NCI-H146 (cell line): ENCODE measurements at places on chromosomes 6 and 20.

- DNase-seq: peak; percentile 27
Measured at GRCh38 chr6:84095156-84095555, 61.6 kb downstream of the MRAP2 start.

DNA sequence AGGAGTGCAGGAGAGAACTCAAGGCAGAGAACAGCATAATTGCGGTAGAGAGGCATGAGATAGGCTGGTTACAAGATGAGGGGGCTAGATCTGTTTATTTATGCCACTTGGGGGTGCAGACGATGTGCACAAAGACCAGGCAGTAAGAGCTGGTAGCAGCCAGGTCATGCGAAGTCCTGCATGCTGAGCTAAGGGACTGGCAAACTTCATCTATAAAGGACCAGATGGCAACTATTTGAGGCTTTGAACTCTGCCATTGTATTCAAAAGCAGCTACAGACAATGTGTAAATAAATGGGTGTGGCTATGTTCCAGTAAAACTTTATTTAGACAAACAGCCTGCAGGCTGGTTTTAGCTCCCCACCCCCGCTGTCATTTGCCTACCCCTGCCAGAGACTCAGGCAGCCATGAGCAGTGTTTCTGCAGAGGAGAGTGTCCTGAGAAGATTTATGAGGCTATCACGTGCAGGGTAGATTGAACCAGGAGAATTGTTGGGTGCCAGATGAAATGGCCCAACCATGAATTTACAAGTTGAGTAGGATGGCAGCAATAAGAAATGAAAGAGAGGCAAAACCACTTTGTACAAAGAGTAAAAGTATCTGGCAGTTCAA is 253.4 kb upstream of the MOCS1 start:
- DNase-seq: no peak

DNA sequence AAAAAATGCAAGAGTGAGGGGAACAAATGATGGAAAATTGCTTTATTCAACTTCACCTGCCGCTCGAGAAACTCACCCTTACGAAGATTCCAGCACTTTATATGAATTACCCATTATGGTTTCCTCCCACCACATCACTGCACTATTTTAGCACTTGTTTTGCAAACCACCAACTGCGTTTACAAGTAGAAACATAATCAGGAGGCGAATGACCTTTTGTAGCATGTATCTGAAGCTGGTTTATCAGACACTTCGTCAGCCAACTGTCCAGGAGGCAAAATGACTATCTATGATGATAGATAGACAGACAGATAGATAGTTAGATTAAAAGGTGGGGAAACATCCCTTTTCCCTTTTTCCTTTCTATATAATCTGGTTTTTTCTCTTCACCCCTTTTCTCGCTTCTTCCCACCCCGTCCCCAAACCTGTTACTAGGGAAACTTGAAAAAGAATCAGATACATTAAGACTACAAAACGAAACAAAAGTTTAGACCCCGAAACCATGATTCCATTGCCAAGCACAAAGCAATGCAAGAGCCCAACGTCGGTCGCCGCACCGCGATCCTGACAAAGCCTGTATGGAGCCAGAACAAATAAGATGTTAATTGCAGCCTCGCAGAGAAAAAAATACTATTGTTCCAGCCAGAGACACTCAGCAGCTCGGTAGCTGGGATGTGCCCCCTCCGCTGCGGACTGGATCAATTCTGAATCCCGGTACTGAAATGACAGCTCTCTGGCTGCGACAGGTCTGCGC is 933 bp upstream of the ADGRB3 start:
- DNase-seq: peak; percentile 59

- DNase-seq: no peak
Measured at GRCh38 chr6:41519745-41520699, 26.2 kb upstream of the FOXP4 start.
